ENCODE measurements at places on chromosomes 2 and 18.

- no peak for DNase-seq
Measured at GRCh38 chr2:198901894-198902293, 555.8 kb downstream of the SATB2 start.

DNA sequence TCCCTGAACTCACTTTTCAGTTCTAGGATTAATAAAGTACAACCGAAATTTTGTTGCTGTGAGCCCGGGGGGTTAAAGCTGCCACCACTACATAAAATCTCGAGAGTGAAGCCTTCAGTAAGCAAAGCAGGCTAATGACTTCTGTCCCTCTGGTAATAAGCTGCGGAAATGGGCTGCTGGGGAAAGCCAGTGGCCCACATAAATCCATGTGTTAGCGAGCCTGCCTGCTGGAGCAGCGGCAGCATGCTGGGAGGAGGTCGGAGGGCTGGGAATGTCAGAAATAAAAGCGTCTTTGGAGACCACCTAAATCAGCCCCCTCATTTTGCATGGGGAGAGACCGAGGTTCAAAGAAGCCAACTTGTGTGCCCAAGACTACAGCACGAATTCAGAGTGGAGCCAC is 371.7 kb downstream of the TNS1 start:
- DNase-seq = no peak

- no peak for DNase-seq
Measured at GRCh38 chr2:64939332-64939917, 49.8 kb upstream of the SLC1A4 start.

- no peak for DNase-seq
Measured at GRCh38 chr18:69628774-69629359, 228.2 kb downstream of the DOK6 start.

DNA sequence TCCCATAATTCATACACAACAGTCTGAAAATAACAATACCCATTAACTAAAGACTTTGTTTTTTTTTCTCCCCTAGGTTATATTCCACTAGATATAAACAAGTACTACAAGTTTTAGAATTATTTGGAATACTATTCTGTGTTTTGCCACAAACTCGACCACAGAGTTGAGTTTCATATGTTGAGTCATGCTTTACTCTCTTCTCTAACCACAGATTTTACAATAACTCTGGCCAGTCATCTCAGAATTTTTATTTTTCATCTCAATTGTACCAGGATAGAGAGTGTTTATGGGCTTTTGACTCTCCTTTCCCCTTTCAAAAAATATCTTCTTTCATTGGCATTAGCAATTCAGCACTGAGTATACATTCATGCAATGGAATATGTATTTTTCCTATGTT is 348.7 kb upstream of the GALNT5 start:
- DNase-seq = no peak

- DNase-seq = no peak
Measured at GRCh38 chr2:177520324-177520723, 127.8 kb downstream of the AGPS start.

- DNase-seq = no peak
Measured at GRCh38 chr2:189050165-189050712, 76.1 kb downstream of the COL3A1 start.

Data from mesothelial cell of epicardium (in vitro differentiated cells).